ENCODE measurements at places on chromosomes 1 and 21.

- no peak for DNase-seq
Observed at GRCh38 chr1:32232558-32233304, 10.5 kb downstream of the EIF3I start.

DNA sequence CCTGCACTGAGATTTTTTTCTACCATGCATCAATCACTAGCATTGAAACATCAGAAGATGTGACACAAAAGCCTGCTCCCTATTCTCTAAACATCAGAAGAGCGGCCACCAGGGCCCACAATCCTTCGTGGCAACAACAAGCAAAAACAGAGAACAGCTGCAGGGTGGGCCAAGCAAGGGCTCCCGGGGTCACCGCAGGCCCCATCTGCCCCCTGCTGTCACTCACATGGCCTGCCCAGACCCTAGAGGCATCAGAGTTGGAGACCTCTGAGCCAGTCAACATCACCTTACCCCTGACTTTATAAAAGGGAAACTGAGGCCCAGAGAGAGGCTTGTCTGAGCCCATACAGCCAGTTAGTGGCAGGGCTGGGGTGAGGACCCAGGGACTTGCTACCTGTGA lies 1.8 kb downstream of the LAPTM5 start:
- no peak for DNase-seq

DNA sequence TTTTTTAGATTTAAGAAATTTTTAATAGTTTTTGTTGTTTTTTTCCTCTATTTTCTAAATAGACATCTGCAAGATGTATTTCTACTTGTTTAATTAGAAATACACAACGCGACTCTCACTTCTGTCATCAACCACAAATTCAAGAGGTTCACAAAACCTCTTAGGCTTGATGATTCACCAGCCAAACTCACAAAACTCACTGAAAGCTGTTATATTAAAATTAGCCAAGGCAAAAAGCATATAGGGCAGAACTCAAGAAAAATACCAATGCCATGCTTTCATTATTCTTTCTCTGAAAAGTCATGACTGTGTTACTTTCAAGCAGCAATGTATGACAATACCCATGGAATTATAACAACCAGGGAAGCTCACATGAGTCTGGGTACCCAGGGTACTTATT lies 487.0 kb upstream of the RGS18 start:
- no peak for DNase-seq

GRCh38 chr1:155125946-155126555 lies 1.6 kb upstream of the EFNA1 start:
- no peak for DNase-seq

DNA sequence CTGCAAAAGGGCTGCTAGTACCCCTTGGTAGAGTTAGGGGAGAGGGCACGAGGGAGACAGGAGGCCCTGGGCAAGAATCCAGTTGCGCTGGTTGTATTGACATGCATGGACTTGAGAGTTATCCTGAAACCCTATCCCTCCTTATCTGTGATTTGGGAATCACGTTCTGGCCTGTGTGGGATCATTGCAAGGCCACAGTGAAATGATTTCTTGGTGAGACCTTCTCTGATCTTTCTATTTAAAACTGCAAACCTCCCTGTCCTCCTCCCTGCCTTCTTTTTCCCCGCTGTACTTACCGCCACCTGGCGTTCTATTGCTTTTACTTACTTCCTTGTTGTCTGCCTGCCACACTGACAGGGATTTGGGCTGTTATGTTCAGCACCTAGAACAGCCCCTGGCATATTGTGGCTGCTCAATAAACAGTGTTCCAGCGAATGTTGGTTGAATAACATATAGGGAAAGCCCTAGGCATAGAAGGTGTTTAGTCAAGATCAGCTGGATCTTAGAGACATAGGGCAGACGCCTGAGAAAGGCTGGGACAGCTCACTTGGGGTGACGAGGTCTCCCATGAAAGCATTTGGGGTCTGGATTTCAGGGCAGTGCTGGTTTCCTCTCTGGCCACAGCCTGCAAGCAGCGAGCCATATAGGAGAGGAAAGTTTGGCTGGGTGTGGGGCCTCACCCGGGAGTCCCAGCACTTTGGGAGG lies 25.6 kb downstream of the ALPL start:
- DNase-seq = no peak

GRCh38 chr1:100606438-100606837 lies 68.5 kb downstream of the GPR88 start:
- no peak for DNase-seq

- DNase-seq = no peak
Observed at GRCh38 chr1:6157528-6158174, 22.5 kb downstream of the CHD5 start.

- DNase-seq = no peak
Observed at GRCh38 chr1:209416716-209417115, 166.8 kb upstream of the CAMK1G start.

GRCh38 chr21:34980423-34981115 lies 68.5 kb downstream of the RUNX1 start:
- DNase-seq = no peak

DNA sequence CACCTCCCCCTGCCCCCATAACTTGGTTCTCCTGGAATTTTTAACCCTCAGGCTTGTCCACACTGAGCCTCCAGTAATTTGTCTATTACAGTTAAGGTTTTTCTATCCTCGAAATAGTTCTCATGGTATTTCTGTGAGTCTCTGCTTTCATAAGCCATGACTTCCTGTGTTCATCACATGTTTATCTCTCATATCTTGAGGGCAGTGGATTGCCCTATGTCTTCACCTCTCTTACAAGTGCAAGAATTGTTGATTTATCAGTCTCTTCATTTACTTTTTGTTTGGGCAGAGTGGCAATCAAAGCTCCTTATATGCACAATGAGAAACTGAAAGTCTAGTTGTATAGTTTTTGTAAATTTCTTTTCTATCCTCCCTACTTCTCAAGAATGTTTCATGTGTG lies 328.4 kb downstream of the PLA2G4A start:
- DNase-seq = no peak

GRCh38 chr1:15985611-15986297 lies 9.9 kb upstream of the ZBTB17 start:
- no peak for DNase-seq

DNA sequence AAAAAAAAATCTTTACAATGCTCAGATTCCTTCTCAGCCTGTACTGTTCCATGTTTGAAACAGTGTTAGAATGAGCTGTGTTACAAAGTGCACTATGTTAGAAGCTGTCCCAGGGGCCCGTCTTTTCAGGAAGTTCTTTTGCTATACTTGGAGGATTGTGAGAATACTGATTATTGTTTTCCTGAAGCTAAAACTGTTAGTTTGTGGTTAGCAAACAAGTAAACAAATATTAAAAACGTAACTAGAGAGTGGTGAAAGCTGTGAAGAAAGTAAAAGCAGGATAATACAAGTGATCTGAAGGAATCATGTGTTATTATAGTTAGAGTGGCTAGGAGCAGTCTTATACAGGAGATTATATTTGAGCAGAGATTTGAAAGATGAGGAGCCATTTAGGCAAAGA lies 35.6 kb downstream of the CAMSAP2 start:
- DNase-seq = no peak

- DNase-seq = no peak
Observed at GRCh38 chr1:10250663-10251062, 40.3 kb downstream of the KIF1B start.

- DNase-seq = no peak
Observed at GRCh38 chr1:168365719-168366479, 85.2 kb downstream of the TBX19 start.

DNA sequence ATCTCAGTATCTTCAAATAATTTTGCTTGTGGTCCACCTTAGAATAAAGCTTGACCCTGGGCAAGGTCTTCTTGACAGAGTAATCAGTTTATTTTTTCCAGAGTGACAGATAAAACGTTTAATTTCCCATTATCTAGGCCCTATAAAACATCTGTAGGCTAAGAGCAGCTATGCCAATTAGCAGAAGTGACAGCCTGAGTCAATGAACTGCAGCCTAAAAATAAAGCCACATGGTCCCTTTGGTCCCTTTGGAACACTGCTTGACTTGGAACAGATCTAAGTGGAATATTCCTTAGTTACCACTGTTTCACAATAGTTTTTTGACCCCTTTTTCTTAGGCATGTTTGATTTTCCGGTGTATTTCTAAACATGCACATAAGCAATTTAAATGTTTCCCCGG lies 6.3 kb upstream of the RGS13 start:
- no peak for DNase-seq

DNA sequence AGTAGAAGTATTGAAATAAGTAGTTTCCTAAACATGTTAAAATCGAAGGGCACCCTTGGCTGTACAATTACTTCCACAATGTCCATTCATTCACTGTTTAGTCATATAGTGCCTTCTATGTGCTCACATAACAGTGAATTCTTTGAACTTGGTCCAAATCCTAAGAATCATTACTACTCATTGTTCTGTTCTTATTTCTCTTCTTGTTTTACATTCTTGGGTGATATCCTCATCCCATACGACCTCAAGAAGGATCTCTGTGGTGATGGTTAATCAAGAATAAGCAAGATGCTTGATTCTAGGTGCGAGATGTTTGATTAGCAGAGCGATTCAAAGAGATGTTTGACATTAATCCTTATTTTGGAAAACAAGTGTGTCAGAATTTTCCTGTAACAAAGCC lies 667.4 kb upstream of the ZP4 start:
- no peak for DNase-seq

DNA sequence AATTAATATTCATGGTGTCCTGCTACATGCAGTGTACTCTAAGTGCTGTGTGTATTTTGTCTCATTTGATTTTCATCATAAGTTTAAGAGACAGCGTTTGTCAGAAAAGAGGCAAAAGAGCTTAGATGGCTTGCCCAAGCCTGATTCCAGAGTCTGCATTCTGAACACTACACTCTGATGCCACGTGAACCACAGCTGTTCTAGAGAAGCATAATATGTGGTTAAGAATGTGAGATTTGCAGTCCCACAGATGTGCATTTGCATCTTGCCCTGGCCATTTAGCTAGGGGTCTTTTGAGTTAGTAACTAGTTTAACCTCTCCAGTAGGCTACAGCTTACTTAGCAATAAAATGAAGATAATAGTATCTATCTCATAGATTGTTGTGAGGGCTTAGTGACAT lies 9.2 kb upstream of the GADD45A start:
- no peak for DNase-seq

- no peak for DNase-seq
Observed at GRCh38 chr1:76690766-76691165, 176.5 kb upstream of the ST6GALNAC5 start.

DNA sequence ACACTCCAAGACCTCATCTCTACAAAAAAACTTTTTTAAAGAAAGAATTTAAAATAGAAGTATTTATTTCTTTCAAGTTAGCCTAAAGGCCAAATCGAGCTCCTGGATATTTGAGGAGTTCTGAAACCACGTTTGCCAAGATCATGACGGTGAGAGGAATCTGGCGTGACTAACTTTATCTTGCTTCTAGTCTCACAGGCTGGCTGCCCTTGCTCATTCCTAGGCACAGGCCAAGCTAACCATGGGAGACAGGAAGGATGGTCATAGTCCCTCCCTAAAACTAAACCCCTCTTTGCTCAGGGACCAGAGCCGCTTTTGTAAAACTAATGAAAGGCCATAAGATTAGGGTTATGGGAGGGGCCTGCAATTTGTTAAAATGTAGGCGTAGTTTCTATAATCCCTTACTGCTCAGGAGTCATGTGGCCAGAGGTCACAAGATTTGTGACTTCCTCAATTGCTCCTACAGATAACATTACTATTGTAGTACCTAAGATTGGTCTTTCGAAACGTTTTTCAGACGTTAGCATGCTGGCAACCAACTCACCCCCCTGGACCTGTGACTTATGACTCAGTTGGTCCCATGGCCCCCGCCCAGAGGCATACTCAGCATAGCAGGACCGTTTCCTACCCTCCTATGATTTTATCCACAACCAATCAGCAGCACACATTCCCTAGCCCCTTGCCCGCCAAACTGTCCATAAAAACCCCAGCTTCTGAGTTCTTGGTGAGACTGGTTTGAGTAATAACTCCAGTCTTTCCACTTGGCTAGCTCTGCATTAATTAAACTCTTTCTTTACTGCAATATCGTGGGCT lies 425.0 kb downstream of the SMYD3 start:
- DNase-seq = no peak

DNA sequence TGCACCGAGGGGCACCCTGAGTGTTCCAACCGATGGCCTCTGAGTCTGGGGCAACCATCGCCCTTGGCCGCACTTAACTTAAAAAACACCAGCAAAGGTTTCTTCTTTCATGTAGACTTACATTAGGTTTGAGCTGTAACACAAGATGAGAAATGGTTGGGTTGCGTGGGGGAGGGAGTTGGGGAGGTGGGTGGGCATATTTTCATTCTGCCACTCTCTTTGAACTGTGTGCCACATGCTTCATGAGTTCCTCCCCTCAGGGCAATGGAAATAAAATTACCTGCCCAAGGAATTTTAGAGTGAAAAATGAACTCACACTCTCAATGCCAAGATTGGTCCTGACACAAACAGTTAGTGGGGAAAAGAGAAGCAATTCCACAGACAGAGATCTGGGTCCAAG lies 430.1 kb upstream of the USP24 start:
- DNase-seq = no peak

GRCh38 chr1:164739189-164739588 lies 180.2 kb downstream of the PBX1 start:
- DNase-seq = no peak

GRCh38 chr1:167669209-167670124 lies 39.4 kb downstream of the RCSD1 start:
- DNase-seq = no peak

- no peak for DNase-seq
Observed at GRCh38 chr1:193259636-193260035, 73.2 kb upstream of the B3GALT2 start.

GRCh38 chr1:154788886-154789285 lies 81.2 kb downstream of the KCNN3 start:
- DNase-seq = no peak

GRCh38 chr1:209012443-209013196 lies 570.9 kb upstream of the CAMK1G start:
- DNase-seq = no peak

- DNase-seq = no peak
Observed at GRCh38 chr1:53559391-53559815, 100.2 kb downstream of the DMRTB1 start.

GRCh38 chr1:28395181-28395580 lies 25.6 kb downstream of the PHACTR4 start:
- no peak for DNase-seq

- no peak for DNase-seq
Observed at GRCh38 chr1:116128664-116129063, 17.5 kb downstream of the MAB21L3 start.

DNA sequence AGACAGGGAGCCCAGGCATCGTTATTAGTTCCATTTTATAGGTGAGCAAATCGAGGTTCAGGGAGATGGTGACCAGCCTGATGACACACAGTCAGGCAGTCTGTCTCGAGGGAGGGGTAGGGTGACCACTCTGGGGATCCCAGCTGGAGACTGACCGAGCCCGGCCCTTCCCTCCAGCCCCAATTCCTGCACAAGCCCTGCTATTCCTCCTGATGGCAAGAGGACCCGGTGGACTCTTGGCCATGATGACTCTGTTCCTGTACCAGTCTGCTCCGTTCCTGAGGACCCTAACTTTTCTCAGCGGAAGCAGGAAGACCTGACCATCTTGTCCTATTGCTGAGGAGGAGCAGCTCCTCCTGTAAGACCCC lies 391 bp downstream of the AGT start:
- DNase-seq = no peak

- DNase-seq = no peak
Observed at GRCh38 chr1:19909971-19910370, 13.4 kb downstream of the PLA2G2E start.

GRCh38 chr1:43585557-43585956 lies 54.9 kb downstream of the PTPRF start:
- no peak for DNase-seq
